Stimulated activated CD4-positive, alpha-beta T cell treated with anti-CD3 and anti-CD28 coated beads, Interleukin-15, amount 100 ng/mL, for 1 hour (primary cell): ENCODE measurements at places on chromosomes 5 and 9.

- DNase-seq: no peak
These were observed 557 bp upstream of the IL3 start for GRCh38 chr5:132059696-132060500.

- DNase-seq: no peak
These were observed 385.9 kb upstream of the CLINT1 start for GRCh38 chr5:158244882-158245281.

DNA sequence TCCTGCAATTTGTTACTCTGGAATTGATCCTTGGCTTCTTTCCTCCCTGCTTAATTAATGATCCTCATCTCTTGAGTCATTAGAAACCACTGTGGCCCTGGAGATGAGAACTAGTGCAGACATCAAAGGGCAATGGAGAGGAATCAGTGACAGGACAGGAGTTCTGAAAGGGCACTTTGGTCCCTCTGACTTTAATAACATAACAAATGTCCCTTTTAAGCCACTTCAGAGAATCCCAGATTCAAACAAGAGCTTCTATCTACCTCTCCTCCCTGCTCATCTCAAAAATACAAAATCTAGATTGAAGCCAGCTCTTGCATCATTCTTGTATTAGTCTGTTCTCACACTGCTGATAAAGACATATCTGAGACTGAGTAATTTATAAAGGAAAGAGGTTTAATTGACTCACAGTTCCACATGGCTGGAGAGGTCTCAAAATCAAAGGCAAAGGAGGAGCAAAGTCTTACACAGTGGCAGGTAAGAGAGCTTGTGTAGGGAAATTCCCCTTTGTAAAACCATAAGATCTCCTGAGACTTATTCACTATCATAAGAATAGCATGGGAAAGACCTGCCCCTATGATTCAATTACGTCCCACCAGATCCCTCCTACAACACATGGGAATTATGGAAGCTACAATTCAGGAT, 139.1 kb downstream of the PLPPR1 start:
- no peak for DNase-seq

- no peak for DNase-seq
These were observed 179.5 kb downstream of the ATP10B start for GRCh38 chr5:160672521-160672920.

DNA sequence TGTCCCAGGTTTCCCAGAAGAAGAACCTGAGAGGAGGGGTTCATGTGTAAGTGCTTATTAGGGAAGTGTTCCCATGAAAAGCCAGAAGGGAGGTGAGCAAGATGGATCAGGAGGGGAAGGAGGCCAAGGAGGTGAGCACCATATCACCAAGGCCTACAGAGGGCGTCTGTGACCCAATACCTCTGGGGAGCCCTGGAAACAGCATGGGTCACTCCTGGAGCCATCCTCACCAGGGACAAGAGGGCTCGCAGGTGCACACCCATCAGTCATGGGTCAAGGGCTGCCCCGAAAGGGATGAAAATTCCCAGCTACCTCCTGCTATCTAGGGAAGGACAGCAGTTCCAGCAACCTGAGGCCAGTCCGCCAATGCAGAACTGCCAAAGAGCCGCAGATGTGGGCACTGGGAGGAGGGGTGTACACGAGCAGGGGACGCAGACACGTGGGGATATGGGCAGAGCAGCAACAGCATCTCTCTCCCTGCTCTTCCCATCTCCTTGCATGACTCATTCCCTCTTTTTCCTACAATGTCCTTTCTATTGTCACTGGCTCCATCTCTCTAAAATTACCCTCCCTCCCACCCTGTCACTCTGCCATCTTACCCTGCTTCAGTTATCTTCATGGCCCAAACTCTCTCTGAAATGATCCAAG, 167.6 kb upstream of the FSTL4 start:
- DNase-seq: no peak

GRCh38 chr5:54313311-54314270, 3.2 kb upstream of the ARL15 start:
- no peak for DNase-seq

DNA sequence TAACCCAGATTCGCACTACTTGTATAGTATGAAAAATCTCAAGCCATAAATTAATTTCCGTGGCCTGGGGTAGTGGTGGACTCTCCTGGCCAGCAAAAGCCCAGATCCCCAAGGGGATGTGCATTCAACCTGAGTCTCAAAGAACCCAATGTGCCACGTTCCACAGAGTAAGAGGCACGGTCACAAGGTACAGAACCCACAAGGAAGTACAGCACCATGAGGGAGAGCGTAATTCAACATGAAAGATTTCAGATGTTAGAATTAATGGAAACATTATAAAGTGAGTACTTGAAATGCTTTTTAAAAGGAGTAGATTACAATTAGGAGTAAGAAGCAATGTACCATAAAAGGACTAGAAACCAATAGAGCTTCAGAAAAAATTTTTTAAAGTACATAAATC, 23.4 kb downstream of the SRD5A1 start:
- no peak for DNase-seq

- no peak for DNase-seq
These were observed 227.4 kb downstream of the NR3C1 start for GRCh38 chr5:143176048-143176447.

DNA sequence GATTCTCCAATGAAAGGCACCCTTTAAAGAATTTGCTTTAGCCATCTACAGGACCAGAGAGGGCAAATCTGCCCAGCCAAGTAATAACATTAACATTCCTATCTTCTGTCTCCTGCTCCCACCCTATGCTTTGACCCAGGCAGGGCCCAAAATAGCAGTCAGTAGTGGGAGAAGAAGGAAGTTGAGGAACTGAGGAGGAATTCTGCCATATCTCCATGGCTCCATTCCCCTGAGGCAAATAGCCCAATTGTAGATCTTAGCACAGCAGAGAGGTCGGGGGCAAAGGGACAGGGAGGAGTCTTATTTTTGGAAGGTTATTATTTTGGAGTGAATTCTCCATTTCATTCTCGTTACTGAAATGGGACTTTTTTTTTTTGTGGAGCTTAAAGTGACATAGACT, 111.1 kb upstream of the IFNK start:
- no peak for DNase-seq

DNA sequence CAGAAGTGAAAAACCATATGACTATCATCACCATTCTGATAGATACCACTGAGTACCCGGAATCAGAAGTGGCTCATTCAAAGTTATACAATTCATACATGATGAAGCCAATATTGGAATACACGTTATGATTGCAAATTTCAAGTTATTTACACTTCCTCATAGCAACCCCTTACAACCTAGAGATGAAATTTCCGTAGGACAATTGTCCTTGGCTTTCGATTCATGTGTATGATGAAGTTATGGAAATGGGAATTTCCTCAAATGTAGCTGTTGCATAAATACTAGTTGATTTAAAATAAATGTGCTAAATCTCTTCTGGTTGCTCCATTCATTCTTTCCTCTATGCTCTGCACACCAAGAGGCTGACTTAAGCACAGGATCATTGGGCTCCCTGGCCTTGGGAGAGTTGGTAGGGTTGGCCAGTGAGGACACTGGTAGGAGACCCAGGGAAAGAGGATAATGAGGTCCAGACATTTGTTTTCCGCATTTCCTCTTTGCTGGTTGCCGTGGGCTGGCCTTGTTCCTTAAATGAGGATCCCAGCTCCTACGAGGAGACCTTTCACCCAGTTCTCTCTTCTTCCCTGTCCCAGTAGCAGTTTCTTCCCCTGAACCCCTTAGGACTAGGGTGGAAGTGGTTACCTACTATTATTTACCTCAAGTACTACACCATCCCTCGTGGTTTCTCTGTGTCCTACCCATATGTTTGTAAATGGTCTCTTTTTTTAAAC, 90.3 kb downstream of the ZNF474 start:
- DNase-seq: no peak

GRCh38 chr9:89721176-89721700, 116.4 kb downstream of the GADD45G start:
- DNase-seq: no peak

DNA sequence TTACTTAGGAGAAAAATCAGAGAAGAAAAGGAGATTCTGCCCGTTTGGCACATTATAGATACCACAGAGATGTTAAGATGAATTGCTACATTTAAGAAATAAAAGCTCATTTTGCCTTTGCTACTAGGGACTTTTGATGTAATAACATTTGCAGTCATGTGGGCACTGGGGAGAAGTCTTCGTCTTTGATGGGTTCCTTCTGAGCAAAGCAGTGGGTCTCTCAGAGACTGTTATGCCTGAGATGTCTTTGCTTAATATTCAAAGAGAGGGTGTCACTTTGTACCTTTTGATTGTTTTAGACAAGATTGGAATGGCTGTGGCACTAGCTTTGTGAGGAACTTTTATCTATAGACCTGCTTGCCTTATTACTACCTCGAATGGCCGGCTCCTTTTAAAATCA, 25.0 kb downstream of the SLC25A25 start:
- DNase-seq: no peak

DNA sequence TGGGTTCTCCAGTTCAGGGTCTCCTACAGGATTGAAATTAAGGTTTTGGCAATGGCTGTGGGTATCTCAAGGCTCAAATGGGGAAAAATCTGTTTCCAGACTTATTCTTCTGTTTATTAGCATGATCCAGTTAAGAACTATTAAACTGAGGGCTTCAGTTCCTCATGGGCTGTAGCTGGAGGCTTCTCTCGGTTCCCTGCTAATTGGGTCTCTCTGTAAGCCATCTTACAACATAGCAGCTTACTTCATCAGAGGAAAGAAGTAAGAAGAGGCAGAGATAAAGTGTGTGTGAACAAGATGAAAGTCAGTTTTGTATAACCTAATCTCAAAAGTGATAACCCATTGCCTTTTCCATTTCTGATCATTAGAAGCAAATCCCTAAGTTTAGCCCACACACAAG, 391.9 kb downstream of the PSAT1 start:
- no peak for DNase-seq

DNA sequence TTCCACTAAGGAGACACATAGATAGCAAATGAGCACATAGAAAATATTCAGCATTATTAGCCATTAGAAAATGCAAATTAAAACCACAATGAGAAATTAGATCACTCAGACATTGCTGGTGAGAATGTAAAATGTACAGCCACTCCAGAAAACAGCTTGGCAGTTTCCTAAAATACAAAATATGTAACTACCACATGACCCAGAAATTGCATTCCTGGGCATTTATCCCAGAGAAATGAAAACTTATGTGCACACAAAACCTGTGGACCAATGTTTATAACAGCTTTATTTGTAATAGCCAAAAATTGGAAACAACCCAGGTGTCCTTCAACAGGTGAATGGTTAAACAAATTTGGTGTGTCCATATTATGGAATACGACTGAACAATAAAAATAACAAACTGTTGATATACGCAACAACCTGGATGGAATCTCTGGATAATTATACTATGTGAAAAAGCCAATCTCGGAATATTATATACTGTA, 34.8 kb upstream of the SHC3 start:
- DNase-seq: no peak

- no peak for DNase-seq
These were observed 857 bp downstream of the ADAM19 start for GRCh38 chr5:157574456-157575380.

- DNase-seq: no peak
These were observed 96.2 kb upstream of the NMUR2 start for GRCh38 chr5:152501294-152501693.

- no peak for DNase-seq
These were observed 74.9 kb downstream of the GCNT4 start for GRCh38 chr5:74977471-74977870.

DNA sequence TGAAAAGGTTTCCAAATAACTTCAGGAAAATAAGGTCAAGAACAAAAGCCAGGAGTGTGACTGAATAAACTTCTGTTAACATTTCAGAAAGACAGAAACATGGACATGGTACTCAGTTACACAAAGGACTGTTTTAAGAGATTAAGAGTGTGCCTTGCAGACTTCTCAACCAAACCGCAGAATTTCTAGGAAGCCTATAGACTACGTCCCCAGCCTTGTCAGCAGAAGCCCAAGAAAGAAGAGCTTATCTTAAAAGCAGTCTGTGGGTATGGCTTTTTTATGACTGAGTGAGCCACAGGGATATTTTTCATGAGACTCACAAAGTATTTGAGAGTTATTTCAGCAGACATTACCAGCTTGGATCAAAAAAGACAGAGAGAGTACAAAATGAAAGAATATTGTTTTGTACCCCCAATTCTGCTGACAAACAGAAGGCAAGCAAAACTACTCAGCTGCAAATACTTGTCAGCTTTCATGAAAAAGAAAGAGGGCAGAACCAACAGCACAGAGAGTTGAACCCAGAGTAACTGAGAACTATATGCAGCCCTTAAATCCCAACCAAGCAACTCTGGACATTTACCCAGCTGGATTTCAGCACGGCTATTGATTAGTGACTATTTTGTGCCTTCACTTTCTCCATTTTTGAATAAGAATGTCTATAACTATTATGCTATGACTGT, 711.0 kb upstream of the CTNND2 start:
- no peak for DNase-seq

DNA sequence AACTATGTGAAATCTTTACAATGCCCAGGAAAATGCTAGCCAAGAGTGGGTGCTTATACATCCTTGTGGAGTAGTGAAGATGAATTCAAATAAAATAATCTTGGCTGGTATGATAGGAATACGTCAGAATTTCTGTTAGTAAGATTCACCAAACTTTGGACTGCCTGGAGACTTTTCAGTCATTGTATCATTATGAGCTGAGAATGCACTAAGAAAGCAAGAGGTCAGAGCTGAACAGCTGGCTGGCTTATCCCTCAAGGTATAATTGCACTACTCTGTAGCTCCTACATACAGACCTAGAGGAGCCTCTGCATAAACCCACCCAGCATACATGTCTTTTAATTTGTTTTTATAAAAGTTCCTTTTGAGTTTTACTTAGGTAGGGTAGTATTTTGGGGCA, 568.5 kb upstream of the RIOK2 start:
- no peak for DNase-seq

- DNase-seq: no peak
These were observed 281.9 kb upstream of the TUSC1 start for GRCh38 chr9:25960178-25960577.

DNA sequence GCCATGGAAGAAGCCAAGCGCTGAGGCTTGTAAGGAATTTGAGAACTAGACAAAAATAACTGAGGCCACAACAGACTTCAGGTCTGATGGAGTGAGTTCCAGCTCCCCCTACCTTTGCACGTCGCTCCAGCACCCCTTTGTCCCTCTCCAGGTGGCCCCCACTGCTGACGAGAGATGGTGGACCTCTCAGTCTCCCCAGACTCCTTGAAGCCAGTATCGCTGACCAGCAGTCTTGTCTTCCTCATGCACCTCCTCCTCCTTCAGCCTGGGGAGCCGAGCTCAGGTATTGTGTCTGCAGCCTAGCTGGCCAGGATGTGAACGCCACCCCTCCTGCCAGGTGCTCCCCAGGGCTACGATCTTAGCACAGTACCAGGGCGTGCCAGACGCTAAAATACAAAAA, 5.2 kb downstream of the BTNL9 start:
- no peak for DNase-seq

DNA sequence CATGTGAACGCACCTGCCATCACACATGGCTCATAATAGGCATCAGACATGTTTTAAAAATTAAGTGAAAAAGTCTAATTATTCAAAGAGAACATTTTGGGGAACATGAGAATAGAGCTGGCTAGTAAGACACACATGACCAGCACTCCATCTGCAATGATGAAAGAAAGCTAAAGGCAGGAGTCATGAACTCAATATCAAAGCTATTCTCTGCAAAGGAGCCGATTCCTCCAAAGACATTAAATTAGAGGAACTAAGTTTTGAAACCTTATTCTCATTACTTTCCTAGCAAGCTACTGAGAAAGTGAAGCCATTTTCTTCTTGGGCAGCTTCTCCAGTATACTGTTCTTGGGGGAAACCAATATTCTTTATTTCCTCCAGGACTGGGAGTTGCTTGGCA, 172.0 kb downstream of the CRB2 start:
- no peak for DNase-seq

- DNase-seq: no peak
These were observed 323.9 kb downstream of the TMEM161B start for GRCh38 chr5:87944553-87945285.
